ENCODE measurements at places on chromosomes 11 and 22.

DNA sequence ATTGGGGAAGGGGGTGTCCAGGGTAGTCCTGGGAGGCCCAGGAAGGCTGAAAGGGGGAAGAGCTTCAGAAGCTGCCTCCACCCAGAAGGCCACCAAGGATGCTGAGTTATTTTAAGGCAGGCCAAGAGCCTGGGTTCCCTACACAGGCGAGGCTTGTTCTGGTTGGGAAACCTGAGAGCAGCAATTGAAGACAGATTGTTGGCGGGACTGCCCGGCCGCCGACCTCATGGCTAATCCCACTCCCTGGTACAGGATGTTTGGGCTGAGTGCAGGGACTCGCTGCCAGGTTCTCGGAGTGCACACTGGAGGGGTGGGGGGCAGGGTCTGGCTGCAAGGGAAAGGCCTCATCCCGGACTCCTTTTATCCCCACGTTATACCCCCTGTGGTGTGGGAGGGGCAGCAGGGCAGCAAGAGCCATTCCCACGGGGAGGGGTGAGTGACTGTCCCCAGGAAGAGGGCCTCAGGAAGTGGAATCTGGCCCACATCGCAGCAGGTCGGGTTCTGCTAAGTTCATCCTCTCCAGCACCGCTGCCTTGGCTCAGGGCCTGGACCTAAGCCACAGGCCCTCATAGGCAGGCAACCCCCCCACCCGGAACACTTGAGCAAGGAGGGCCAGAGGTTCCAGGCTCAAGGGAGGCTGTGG is 43.6 kb upstream of the PRR5 start:
- no peak for DNase-seq

GRCh38 chr22:44383652-44384562 is 71.2 kb upstream of the SHISAL1 start:
- no peak for DNase-seq

DNA sequence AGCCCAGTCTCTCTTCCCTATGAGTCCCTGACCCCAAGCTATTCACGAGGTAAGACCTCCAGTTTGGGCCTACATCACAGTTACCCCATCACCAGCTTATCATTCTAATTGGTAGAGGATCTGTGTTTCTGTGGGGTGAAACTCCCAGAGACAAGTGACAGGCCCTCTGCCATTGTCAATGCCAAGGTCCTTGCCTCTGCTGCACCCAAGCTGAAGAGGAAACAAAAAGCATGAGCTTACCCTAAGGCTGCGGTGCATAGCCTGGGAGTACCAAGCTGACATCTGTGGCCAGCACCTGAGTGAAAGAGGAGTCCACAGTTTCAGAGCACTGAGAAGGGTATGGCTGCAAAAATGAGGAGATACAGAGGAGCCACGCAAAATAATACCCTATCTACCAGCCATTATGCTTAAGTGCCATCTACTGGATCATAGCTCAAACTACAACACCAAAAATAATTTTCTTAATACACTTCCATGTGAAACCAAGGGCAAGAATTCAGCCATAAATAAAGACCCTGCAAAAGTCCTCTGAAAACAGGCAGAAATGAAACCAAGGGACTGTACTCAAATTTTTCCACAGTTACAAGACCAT is 62.3 kb upstream of the ANO5 start:
- no peak for DNase-seq

DNA sequence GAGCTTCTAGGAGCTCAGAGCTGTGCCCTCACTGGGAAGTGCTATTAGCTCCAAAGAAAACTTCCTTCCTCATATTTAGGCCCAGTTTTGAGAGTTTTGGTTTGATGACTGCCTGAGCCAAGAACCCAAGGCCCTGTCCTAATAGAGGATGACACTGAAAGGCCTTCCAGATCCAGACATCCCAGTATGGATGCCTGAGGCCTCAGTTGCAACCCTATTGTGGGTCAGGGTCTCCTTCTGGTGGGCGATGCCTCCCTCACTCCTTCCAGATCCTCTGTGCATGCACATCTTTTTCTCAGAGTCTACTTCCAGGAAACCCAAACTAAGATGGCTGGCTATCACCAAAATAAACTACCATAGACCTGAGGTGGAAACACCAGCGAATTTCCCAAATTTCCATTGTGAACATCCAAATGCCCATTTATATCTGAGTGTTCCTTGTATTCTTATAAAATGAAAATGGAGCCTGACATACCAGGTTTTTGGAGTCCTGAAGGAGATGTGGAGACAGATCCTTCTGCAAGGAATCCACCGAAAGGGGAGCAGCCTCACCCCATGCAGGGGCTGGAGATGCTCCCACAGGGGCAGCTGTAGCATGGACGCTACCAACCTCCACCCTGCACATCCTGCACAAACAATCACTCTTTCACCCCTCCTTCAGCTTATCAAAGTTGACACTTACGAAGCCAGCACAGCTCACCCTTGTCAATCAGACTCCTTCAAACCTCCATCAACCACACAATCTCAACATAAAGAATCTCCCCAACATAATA is 61.1 kb downstream of the GGTLC2 start:
- no peak for DNase-seq

GRCh38 chr11:94170953-94171352 is 42.3 kb downstream of the PANX1 start:
- no peak for DNase-seq

GRCh38 chr11:79201677-79202347 is 239.0 kb downstream of the TENM4 start:
- no peak for DNase-seq

GRCh38 chr22:45620706-45621105 is 50.9 kb upstream of the ATXN10 start:
- DNase-seq: no peak

DNA sequence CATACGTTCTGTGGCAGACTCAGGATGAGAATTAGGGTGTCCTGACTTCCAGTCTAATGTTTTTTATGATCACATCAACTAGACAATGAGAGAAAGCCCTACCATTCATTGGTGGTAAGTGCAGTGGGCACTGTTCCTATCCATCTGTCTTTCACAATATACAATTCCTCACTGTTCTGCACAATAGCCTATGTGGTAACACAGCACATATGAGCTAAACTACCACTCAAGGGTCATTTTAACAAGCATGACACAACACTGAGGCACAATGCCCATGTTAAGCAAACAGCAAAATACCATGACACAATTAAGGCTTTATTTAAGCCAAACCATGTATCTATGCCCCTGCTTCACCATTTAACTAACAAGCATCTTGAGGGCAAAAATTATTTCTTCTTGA is 52.3 kb downstream of the SIK3 start:
- DNase-seq: no peak

- DNase-seq: no peak
These were observed 29.0 kb upstream of the VWA5A start for GRCh38 chr11:124085997-124086846.

GRCh38 chr22:47014636-47015345 is 252.3 kb downstream of the TBC1D22A start:
- no peak for DNase-seq

DNA sequence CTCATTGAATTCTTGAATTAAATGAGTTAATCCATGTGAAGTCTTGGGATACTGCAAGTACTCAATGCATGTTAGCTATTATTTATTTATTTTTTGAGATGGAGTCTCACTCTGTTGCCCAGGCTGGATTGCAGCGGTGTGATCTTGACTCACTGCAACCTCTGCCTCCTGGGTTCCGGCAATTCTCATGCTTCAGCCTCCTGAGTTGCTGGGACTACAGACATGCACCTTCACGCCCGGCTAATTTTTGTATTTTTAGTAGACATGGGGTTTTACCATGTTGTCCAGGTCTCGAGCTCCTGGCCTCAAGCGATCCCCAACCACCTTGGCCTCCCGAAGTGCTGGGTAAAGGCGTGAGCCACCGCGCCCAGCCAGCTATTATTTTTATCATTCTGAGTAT is 9.4 kb downstream of the MMP7 start:
- DNase-seq: no peak
